ENCODE measurements at places on chromosomes 11 and 22.

DNA sequence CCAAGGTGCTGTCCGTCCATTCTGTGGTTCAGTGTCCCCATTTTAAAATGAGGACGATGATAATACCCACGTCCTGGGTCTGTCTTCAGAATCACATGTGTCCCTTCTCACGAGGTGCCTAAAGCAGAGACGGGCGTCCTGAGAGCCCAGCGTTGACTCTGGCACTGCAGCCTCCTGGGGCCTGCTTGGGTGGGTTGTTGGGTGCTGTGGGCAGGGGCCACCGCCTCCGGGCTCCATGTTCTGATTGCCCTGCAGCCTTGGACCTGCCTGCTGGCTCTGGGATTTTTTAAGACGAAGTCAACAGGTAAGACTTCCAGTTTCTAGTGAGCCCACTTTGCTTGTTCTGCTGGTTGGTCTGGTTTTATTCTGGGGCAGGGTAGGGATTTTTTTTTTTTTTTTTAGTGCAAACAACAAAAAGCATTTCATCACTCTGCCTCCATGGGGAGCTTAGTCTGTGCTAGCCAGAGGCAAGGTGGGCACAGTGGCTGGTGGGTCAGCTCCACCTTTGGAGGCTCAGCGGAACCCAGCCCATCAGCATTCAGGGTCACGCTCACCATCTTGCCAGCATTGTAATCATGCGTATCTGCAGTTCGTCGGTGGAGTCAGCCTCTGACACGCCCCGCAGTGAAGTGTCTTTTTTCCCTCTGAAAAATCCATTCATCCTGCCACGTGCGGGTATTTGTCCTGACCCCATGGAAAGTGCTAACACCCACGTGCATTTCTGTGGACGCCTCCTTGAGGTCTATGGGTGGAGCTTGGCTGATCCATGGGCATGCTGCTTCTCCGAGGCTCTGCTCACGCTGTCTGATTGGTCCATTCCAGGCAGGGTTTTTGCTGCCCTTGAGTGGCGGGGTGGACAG is 28.3 kb downstream of the NADSYN1 start:
- DNase-seq: no peak

GRCh38 chr22:29912605-29913398 is 29.8 kb downstream of the MTMR3 start:
- DNase-seq: no peak

GRCh38 chr11:102717280-102717679 is 7.5 kb downstream of the MMP8 start:
- DNase-seq: no peak

- no peak for DNase-seq
Measured at GRCh38 chr11:73186294-73186850, 31.7 kb upstream of the P2RY2 start.

- no peak for DNase-seq
Measured at GRCh38 chr11:64843686-64844329, 645 bp downstream of the CDC42BPG start.

- no peak for DNase-seq
Measured at GRCh38 chr11:91299980-91300379, 924.6 kb upstream of the FAT3 start.

- DNase-seq: no peak
Measured at GRCh38 chr11:61505640-61506155, 2.9 kb upstream of the LRRC10B start.

DNA sequence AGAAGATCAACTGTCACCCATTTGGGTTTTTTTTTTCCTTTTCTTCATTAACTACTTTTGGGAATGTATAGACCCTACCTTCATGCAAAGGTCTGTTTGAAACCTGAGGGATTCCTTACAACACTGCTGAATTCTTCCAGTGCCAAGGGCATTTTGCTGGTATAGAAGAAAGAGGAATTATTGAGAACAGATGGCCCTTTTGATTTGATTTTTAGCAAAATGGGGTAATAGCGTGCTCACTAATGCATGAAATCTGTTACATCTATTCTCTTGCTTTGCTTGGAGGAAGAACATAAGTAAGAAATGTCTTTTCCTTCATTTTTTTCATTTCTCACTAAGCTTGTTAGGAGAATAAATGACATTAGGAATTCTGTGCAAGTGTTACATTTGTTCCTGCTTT is 501.9 kb downstream of the TMEM135 start:
- no peak for DNase-seq

DNA sequence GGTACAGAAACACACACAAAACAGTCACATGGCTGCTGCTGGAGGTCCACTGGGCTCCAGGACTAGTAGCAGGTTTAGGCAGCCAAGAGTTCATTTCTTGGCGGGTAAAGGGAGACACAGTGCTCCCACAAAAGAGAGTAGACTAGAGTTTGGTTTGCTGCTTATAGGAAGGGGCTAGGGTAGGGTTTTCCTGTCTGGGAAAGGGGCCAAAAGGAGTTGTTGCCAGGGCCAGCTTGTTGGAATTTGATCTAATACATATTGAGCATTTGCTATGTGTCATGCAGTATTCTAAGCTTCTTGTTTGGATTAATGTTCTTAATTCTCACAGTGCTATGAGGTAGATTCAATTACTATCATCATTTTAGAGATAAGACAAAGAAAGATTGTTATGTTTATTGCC is 195.1 kb upstream of the PLET1 start:
- DNase-seq: no peak

- DNase-seq: no peak
Measured at GRCh38 chr11:105878510-105878909, 143.5 kb downstream of the MSANTD4 start.
